Stromal cell of bone marrow (primary cell): ENCODE measurements at places on chromosomes 7 and 10.

GRCh38 chr10:117689566-117689965 is 147.0 kb downstream of the EMX2 start:
- DNase-seq = no peak

DNA sequence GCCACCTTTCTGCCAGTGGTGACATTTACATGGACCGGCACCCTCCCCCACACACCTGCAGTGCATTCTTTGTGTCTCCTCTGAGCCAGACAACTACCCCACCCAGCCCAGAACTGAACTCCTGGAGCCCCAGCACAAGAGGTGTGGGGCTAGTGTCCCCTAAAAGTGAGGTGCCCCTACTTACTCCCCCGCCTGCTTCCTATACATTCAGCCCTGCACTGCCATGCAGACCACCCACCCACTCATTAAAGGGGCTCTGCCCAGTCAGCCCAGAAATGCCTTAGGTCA is 1.9 kb downstream of the SAP25 start:
- DNase-seq = no peak

- DNase-seq = no peak
These were observed 42.3 kb downstream of the COA1 start for GRCh38 chr7:43686991-43687390.

DNA sequence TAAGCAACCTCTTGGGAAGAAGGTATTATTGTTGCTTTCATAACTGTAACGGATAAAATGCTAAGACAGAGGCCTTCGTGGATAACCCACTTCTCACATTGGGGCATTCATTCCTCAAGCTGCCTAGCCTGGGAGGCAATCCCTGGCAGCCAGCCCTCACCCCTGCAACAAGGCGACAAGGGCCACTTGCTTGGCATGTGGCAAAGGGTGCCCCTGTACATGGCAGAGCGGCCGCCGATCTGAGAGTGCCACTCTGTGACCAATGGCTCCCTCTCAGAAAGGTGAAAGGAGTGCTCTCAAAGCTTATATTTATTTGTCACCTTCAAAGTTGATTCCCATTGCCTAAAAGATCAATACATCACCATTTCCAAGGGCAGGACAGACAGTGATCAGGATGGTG is 31.9 kb downstream of the EBF3 start:
- no peak for DNase-seq

GRCh38 chr10:108862676-108863350 is 1060.5 kb downstream of the XPNPEP1 start:
- DNase-seq = no peak

GRCh38 chr10:69044546-69044945 is 43.4 kb upstream of the SRGN start:
- no peak for DNase-seq

- no peak for DNase-seq
These were observed 132.8 kb downstream of the DYNC1I1 start for GRCh38 chr7:95905167-95905566.

DNA sequence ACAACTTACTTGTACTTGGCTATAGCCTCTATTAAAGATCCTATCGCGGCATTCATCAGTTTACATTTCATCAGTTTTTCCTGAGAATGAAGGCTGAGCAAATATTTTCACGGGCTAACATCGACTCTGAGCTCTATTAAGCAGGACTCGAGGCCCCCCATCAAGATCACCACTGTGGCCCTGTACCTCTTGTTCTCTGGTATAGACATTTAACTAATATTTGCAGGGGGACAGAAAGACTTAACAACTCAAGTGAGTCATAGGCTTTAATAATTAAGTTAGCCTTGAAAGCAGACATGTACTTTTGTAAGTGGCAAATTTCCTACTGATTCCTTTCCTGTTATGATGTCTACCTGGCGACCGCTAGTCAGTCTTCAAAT is 45.4 kb downstream of the DOCK4 start:
- no peak for DNase-seq

- DNase-seq = no peak
These were observed 439 bp downstream of the RBP4 start for GRCh38 chr10:93600446-93601145.

DNA sequence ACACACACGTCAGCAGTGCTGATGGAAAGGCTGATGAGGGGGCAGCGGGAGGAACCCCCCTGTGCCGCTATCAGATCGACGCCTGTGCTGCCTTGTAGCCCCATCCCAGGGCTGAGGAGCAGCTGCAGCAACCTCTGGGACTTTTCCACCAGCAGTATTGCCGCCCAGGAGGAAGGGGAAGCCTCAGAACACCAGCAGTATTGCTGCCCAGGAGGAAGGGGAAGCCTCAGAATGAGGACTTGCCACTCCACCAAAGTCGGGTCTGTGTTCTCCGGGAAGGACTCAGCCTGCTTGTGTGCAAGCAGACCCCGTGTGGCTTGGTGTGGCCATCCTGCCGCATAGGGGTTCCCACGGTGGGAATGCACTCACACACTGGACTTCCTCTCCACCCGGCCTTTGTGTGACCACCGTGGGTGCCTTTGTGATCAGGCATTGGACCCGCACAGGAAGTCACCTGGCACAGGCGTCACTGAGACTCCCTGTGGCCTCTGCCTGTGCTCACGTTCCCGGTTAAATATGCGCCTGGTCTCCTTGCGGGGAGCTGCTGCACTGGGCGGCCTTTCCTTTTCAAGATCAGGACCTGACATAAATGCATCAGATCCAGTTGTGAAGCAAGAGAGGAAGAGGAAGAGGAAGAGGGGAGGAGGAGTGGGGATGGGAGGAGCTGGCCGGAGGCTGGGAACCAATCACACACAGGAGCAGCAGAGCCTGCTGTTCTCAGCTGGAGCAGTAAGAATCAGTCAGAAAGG is 248.5 kb downstream of the DNAJB6 start:
- no peak for DNase-seq

DNA sequence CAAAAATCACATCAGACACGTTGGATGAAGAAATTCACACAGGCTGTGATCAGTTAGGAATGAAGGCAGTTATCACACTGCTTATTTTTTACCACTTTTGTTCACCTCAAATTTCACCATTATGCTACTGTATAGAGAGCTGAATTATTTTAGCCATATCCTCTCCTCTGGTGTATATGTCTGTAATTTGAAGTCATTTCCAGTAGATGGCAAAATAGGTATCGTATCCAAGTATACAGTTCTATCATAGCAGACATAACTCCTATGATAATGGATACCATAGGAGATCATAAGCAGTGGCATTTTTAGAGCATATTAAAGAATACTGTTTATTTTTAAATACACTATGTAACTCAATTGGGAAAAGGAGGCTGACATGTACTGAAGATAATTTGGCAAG is 909.7 kb downstream of the DNAJB9 start:
- DNase-seq = no peak

GRCh38 chr7:29090836-29091601 is 55.3 kb downstream of the CPVL start:
- DNase-seq = no peak

GRCh38 chr7:42627101-42627500 is 284.8 kb downstream of the C7orf25 start:
- DNase-seq = no peak

- DNase-seq = no peak
These were observed 279.2 kb downstream of the CACNA2D1 start for GRCh38 chr7:82164410-82164809.

- DNase-seq = no peak
These were observed 23.3 kb downstream of the CD36 start for GRCh38 chr7:80661729-80662128.

DNA sequence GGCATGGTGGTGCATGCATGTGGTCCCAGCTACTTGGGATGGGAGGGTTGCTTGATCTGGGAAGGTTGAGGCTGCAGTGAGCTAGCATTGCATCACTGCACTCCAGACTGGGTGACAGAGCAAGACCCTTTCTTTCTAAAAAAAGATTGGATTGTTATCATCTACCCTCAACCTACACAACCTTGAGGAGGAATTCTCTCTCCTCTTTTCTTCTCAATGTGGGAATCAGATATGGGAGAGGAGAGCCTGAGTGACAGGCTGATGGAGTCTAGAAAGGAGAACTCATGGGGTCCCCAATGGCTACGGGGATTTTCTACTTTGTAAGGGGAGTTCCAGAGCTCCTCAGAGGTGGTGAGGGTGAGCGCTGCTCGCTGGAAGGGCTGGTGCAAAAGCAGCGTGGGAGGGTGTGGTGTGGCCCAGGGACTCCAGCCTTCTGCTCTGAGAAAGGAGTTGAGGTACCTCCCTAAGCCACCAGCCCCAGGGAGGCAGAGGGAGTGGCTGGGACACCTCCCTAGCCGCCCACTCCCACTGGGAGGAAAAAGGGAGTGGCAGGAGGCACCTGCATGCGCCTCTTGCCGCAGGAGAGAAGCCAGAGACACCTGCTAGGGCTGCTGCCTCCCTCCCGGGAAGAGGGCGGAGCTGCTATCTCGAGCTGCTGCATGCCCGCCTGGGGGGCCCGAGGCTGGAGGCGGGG is 48.4 kb downstream of the GATA3 start:
- no peak for DNase-seq

DNA sequence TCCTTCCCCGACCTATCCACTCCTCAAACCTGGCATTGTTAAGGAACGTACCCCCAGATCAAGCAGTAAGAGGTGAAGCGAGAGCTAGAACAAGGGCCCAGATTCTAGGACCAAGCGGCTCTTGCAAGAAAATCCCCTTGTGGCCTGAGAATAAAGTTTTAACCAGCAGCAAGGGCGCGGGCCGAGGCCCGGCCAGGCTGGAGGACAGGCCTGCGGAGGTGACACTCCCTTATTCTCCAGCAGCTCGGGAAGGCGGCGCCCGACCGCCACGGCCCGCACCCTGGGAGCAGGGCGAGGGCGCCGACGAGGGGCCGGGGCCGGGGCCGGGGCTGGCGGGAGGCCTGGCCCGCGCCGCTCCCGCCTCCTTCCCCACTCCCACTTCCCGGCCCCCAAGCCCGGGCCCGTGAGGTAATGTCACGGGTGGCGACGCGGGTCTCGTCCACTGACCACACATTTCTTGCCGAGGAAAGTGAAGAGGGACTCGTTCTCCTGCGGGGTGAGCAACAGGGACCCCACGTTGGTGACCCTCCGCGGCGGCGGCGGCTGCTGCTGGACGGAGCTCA is 551 bp downstream of the WASL start:
- DNase-seq = no peak

DNA sequence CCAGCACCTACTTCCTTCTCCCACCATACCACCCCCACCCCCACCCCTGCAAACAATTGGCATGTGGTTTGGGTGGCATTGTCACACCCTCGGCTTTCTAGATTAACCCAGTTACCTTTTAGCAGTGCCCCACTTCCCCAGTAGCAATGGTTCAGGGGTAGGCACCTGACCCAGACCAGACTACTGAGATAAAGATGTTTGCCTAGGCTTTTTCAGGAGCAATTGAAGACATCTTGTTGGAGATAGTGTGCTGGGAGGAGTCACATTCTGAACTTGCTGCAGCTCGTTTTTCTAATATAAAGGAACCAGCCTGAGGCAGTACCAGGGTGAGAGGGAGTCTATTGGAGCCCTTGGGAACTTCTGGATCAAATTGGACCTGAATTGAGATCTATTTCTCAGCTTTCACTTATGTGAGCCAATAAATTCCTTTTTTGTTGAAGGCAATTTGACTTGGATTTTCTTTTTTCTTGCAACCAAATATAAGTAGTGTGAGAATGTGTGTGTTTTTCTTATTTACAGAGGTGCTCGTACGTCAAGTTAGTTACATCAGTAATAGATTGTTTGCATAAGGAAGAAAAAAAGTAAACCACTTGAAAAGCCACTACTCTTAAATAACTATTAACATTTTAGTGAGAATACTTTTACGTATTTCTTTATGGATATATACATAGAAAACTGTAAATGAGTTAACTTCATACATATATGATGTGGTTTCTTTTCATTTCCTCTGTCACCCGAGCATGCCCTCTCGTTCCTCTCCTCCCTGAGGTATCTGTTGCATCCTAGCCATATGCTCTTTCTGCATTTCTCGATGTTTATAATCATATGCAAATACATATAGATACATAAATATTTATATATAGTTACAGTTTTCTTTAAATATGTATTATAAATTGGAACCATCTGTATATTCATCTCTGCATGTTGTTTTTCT is 38.0 kb downstream of the RAB18 start:
- no peak for DNase-seq

DNA sequence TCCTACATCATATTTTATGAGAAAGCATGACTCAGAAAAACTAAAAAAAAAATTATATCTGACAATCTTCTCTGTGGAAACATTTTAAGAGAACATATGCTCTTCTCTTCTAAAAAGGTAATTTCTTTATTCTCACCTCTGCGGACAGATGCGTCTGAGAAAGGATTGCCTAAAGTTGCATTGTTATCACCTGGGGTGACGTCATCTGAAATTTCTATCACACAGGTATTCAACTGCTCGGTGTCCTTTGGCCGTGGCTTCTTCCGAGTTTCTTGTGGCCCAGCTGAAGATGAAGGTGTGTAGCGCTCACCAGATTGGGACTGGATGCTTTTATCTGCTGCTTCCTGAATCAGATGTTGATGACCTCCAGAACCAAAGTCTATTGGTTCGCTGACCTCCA is 14.3 kb upstream of the GATAD1 start:
- DNase-seq = no peak

GRCh38 chr10:13113544-13113943 is 13.6 kb downstream of the OPTN start:
- no peak for DNase-seq
